Inflammatory macrophage treated with lipopolysaccharide for 4 hours (primary cell): ENCODE measurements at places on chromosomes 16 and 17.

GRCh38 chr16:2686912-2687507, 4.7 kb downstream of the KCTD5 start:
- DNase-seq: peak; percentile 83

- no peak for DNase-seq
These were observed 989.7 kb downstream of the CDH11 start for GRCh38 chr16:64132190-64132589.

- DNase-seq: no peak
These were observed 4.8 kb downstream of the GSG1L2 start for GRCh38 chr17:9817086-9817485.

GRCh38 chr16:58814348-58814801, 80.3 kb upstream of the GOT2 start:
- peak; percentile 16 for DNase-seq

GRCh38 chr16:81810361-81810760, 31.3 kb downstream of the PLCG2 start:
- DNase-seq: no peak

DNA sequence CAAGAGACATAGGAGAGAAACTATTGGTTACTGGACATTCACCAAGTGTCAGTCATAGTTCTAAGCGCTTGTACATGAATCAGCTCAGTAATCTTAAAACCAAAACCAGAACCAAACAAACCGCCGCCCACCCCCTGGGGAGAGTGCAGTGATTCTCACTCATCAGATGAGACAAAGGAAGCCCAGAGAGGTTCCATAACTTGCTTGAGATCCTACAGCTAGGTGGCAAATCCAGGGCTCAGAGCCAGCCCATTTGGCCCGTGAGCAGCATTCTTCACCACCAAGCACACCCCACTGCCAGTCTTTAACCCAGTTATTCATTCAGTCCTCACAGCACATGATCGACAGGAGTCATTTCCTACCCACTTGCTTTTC, 37.2 kb upstream of the RGS9 start:
- peak; percentile 93 for DNase-seq

DNA sequence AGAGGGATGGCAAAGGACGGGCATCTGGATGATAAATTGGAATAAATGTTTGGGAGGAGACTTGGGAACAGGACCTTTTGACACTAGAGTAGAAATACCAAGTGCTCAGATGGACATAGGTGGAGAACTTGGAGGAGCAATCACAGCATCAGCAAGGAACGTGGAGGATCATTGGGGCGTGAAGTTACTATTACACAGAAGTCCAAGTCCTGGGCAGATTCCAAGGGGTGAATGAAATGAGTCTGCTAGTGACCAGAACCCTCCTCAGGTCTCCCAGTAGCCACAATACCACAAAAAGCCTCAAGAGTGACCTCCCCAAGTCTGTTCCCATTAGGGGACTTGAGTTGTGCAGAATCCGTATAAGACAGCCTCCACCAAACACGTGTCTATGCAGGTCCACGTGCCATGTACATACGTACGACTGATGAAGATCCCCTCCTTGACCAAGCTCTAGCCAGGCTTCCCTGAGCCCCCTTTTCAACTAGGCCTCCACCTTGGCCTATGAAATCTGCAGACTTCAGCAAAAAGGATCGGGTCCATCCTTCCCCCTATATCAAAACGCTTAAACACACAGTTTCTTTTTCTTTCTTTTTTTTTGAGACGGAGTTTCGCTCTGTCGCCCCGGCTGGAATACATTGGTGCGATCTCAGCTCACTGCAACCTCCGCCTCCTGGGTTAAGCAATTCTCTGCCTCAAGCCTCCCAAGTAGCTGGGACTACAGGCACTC, 2.2 kb downstream of the C17orf67 start:
- no peak for DNase-seq

DNA sequence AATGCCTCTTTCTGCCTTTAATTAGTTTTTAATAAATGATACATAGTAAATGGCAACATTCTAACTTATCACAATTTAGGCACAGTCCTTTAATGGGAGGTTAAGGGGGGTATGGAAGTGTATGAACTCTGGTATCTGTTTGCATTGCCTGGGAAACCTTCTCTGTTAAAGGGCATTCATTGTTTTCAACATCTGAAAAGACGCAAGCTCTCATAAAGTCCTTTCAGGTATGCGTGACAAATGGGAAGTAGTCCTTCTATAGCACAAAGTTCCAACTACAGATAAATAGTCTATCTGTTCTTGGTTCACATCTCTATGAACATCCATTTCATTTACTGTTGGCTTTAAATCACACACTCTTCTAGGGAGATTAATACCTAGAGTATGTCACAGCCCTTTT, 298.0 kb upstream of the PMFBP1 start:
- DNase-seq: no peak

DNA sequence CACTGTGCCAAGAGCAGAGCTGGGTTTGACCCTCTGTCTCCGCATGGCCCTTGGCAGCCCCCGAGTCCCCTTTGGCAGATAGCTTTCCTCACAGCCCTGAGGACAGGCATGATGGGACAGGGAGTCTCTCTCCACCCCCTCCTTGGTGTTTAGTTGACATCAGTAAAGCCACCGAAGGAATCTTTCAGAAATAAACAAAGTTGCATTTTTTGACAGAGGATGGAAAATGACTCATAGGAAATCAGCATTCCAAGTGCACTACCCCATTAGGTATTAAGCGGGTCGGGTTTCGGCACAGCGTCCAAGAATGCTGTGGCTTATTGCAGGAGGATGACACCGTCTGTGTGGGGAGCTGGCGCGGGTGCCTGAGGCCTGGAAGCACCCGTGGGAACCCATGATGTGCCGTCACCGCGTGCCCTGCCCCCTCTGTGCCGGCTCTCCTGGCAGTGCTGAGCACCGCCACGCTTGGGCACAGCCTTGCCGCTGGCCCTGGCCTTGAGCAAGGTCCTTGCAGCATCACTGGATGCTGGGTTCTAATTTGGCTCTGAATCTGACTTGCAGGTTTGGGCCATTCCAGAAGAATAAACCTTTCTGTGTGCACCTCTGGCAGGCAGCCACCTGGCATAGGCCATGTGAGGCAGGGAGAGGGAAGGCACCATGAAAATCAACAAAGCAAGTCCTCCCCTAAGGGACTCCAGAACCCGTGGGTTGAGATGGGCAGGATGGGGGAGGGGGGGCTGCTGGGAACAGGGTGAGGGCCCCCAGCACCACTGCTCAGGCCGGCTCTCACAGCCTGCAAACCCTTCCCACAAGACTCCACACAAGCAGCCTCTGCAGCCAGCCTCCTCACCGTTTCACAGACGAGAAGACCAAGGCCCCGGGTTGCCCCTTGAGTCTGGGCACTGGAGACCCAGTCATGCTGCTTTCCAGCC, 50.5 kb upstream of the ZNF469 start:
- DNase-seq: no peak

- DNase-seq: peak; percentile 26
These were observed 25.2 kb upstream of the SLC5A11 start for GRCh38 chr16:24820522-24820921.

DNA sequence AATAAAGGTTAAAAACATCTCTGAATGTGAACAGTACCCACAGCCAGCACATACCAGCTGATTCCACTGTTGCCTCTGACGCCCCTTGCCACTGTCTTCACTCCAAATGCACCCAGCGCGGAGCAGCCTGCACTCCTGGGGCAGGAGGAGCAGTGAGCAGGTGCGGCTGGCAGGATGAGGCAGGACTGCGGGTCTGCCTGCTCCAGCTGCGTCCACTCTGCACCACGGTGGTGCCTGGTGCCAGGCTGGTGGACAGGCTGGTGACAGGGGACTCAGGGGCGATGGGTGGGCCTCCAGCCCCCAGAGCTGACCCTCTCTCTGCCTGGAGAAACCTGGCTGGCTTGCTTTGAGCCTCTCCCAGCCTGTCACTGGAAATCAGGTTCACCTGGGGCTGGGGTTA, 9.4 kb downstream of the RAB40B start:
- no peak for DNase-seq

- DNase-seq: no peak
These were observed 11.6 kb downstream of the ADAM11 start for GRCh38 chr17:44770166-44770925.

- DNase-seq: peak; percentile 19
These were observed 3.1 kb downstream of the RAB11FIP4 start for GRCh38 chr17:31394544-31394943.

DNA sequence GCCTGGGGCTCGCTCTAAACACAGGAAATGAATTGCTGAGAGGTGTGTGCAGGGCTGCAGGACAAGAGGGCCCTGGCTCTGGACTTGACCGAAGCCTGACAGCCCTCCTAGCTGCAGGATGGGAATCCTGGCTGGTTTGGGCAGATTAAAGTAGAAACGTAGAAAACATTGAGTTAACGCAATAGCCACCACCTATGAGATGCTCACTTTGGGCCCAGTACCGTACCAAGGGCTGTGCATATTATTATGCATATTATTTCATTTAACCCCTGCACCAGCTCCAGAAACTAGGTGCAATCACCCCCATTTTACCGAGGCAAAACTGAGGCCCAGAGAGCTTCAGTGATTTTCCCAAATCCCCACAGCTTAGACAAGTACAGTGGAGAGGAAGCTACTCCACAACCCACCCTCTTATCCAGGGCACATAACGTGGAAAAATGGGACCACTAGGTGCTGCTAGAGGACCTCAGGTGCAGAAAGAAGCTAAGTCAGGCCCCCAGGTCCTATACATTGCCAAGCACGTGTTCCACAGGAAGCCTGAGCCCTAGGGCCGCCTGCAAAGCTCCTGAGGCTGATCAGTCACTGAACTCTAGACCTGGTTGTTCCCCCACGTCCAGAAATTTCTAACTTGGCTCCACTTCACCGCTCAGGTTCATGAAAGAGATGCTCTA, 79.2 kb downstream of the MYH11 start:
- peak; percentile 3 for DNase-seq

DNA sequence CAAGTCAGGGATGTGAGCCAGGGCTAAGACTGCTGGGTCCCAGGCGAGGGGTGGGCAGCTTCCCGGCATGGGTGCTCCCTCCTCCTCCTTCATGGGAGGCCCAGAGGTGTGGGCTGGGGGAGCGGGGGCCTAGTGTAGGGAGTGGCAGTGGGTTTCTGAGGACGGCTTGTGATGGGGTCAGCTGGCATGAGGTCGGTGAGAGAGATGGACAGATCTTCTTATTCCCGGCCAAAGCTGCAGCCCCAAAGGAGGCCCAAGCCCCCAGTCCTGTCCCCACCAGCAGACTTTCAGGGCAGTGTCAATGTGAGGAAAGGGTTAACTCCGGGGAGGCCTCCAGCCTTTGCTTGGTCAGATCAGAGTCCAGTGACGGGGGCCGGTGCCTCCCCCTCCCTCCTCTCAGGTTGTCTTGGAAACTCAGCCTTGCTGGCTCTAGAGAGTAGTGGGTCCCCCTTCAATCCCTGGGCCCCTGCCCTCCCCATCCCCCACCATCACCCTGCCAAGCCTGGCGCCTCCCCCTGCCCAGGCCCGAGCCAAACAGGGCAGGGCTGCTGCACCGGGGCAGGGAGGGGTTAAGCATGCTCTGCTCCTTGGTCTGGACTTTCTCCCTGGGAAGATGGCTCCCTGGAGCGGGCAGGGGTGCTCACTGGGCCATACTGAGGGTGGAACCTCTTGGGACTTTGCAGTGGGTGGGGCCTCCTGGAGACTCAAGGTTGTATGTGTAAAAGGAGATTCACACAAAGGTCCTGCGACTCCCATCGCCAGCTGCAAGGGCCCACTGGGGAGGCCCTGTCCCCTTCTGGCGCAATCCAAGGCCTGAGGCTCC, 12.4 kb downstream of the NAT9 start:
- DNase-seq: no peak

DNA sequence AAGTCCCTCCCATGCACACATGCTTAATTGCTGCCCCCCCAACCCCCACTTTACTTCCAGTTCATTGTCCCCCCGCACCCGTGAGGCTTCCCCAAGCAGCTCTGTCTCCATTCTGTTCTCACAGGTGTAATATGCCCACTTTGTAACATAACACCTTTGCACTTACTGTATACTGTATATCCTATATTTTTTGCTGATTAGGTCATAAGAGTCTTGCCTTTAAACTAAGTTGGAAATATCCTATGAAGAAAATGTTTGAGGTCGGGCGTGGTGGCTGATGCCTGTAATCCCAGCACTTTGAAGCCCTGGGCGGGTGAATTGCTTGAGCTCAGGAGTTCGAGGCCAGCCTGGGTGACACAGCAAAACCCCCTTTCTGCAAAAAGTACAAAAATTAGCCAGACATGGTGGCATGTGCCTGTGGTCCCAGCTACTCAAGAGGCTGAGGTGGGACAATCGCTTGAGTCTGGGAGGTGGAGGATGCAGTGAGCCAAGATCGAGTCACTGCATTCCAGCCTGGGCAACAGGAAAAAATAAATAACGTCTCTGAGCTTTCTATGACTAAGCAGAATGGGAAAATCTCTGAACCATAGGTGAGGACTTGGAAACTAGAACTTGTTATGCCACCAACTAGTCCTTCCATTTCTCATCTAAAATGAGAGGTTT, 76.1 kb downstream of the TNRC6C start:
- DNase-seq: no peak

GRCh38 chr17:8485491-8485890, 49.8 kb downstream of the NDEL1 start:
- no peak for DNase-seq

GRCh38 chr17:34974179-34974578, 6.1 kb upstream of the LIG3 start:
- DNase-seq: no peak

DNA sequence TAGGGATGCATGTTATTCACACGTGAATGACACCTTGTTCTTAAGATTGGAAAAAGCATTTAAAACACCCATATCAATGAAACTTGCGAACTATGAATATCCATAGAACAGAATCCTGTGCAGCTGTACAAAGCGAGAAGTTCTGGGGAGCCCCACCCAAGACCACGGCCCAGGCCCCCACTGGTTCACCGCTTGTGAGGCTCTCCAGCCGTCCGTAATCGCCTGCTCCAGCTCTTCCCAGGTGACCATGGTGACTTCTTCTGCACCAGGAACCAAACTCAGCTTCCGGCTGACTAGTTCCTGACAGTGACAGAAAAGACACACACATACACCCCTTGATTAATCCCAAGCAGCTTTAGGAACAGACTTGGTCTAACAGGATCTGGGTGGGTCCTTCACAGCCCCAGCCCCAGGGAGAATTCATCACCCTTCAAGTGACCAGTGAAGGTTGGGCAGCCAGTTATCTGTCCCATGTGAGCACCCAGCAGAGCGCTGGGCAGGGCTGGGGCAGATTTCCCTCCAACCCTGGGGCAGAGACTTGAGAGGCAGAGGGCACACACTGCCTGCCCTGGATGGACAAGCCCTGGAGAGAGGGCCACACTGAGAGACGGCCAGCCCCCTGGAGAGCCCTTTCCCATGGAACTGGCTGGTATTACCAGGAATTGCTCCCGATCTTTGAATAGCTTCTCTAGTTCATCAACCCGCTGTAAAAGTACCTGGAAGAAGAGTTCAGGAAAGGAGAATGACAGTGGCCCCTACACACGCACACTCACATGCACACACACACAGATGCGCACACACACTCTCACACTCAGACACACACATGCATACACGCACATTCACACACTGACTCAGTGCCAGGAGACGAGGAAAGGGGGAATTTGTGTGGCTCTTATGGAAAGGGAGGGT, 3.6 kb downstream of the QRICH2 start:
- no peak for DNase-seq

- no peak for DNase-seq
These were observed 2.6 kb downstream of the NUP88 start for GRCh38 chr17:5416901-5417300.

- DNase-seq: no peak
These were observed 7.9 kb upstream of the SPHK1 start for GRCh38 chr17:76376318-76377133.

GRCh38 chr16:81831722-81832126, 52.6 kb downstream of the PLCG2 start:
- peak; percentile 97 for DNase-seq

- DNase-seq: peak; percentile 38
These were observed 108.2 kb upstream of the RBBP6 start for GRCh38 chr16:24430954-24431760.

GRCh38 chr16:89924925-89925307, 1.8 kb downstream of the TUBB3 start:
- no peak for DNase-seq
